IMR-90 (cell line): ENCODE measurements at places on chromosomes 3 and 15. TPM values are rescaled to one million over a fixed set of nuclear protein-coding genes. Genes with fewer than 3 reads are reported as not detected.

DNA sequence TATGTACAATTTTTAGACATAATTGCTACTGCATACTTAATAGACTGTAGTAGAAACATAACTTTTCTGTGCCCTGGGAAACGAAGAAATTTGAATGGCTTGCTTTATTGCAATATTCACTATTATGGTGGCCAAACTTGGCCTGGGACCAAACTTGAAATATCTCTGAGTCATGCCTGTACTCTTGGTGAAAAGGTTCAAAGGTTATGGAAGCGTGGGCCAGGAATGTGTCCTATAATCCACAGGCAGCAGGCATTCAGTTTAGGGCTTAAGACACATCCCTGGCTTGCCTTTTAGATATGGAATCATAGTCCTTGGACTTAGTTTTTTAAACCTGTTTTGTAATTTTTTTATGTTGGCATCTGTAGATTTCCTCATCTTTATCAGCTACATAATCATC is 124.3 kb downstream of the LRIG1 start:
- DNase-seq = peak; percentile 85
- no peaks in the 10 kb centered on the region for H3K27me3 ChIP-seq
- H3K27ac ChIP-seq = no peak overlapping the region
- no peak overlapping the region for H3K4me3 ChIP-seq
- peaks cover 3% of the 10 kb centered on the region for H3K4me1 ChIP-seq
- peaks cover 36% of the 10 kb centered on the region for H3K36me3 ChIP-seq

- H3K4me1 ChIP-seq = peaks cover 16% of the 10 kb centered on the region
- no peaks in the 10 kb centered on the region for H3K36me3 ChIP-seq
- H3K27me3 ChIP-seq = no peaks in the 10 kb centered on the region
Measured at GRCh38 chr15:39512643-39513042, 68.2 kb upstream of the THBS1 start.

- no peak overlapping the region for H3K27ac ChIP-seq
- H3K4me3 ChIP-seq = no peak overlapping the region
- DNase-seq = peak; percentile 58
- H3K4me1 ChIP-seq = 0 out of 2 replicates have a peak, but pooled peaks cover 3% of the 10 kb centered on the region
- no peaks in the 10 kb centered on the region for H3K36me3 ChIP-seq
- no peaks in the 10 kb centered on the region for H3K27me3 ChIP-seq
Measured at GRCh38 chr3:79361748-79362378, 405.9 kb downstream of the ROBO1 start.

Gene EPHA3
- 0.18 and 0.28 TPM in 2 replicates for total RNA-seq

Gene SLC27A2
- total RNA-seq = under 0.01 TPM in 1 of 2 replicates, not detected in the other

Gene STAB1
- not detected in 2 replicates for total RNA-seq

GRCh38 chr3:186471771-186472170 is 72.4 kb downstream of the CRYGS start:
- peaks cover 25% of the 10 kb centered on the region for H3K27me3 ChIP-seq
- no peak overlapping the region for H3K4me3 ChIP-seq
- no peak overlapping the region for H3K27ac ChIP-seq
- peaks cover 4% of the 10 kb centered on the region for H3K4me1 ChIP-seq
- H3K36me3 ChIP-seq = no peaks in the 10 kb centered on the region

Gene MAP6D1
- 1.9 and 2.7 TPM in 2 replicates for total RNA-seq

Gene SLC12A8
- 1.9 and 2.2 TPM in 2 replicates for total RNA-seq

GRCh38 chr3:45664578-45664977 is 24.6 kb upstream of the SACM1L start:
- no peak overlapping the region for H3K4me3 ChIP-seq
- H3K4me1 ChIP-seq = peaks cover 33% of the 10 kb centered on the region
- no peaks in the 10 kb centered on the region for H3K27me3 ChIP-seq
- H3K36me3 ChIP-seq = peaks cover 15% of the 10 kb centered on the region
- no peak for DNase-seq
- no peak overlapping the region for H3K27ac ChIP-seq

DNA sequence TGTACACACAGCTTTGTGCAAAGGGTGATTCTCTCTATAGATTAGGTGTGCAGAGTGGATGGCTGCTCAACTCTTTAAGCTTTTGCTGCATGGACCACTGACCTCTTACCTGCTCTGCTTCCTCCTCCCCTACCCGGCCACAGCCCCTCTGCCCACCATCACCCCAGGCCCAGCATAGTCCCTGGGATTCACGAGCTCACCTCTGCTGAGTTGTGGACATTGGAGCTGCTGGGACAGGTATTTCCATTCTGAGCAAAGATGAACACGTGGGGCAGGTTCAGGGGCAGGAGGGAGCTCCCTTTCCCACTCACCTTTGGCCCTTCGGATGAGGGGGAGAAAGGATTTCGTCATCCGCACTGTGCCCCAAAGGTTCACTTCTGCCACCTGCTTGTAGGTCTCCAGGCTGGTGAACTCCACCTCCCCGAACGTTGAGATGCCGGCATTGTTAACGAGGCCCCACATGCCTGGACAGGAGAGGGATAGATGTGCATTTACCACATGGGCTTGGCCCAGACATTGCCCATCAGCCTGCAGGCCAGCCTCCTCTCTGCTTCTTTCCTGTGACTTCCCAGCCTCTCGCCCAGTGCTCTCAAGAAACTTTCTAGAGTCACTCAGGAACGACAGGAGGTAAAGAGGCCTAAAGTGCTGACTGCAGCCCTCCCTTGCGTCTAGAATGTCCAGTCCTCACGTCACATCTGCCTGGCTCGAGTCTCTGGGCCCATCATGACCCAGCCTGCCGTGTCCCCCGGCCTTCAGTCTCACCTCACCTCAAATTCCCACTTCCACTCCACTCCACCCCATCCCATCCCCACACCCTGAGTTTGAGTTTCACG is 41.6 kb downstream of the BDH1 start:
- no peaks in the 10 kb centered on the region; the same call in 1 of the 2 replicates for H3K36me3 ChIP-seq
- peaks cover 9% of the 10 kb centered on the region for H3K4me1 ChIP-seq
- H3K27me3 ChIP-seq = no peaks in the 10 kb centered on the region
- DNase-seq = no peak

DNA sequence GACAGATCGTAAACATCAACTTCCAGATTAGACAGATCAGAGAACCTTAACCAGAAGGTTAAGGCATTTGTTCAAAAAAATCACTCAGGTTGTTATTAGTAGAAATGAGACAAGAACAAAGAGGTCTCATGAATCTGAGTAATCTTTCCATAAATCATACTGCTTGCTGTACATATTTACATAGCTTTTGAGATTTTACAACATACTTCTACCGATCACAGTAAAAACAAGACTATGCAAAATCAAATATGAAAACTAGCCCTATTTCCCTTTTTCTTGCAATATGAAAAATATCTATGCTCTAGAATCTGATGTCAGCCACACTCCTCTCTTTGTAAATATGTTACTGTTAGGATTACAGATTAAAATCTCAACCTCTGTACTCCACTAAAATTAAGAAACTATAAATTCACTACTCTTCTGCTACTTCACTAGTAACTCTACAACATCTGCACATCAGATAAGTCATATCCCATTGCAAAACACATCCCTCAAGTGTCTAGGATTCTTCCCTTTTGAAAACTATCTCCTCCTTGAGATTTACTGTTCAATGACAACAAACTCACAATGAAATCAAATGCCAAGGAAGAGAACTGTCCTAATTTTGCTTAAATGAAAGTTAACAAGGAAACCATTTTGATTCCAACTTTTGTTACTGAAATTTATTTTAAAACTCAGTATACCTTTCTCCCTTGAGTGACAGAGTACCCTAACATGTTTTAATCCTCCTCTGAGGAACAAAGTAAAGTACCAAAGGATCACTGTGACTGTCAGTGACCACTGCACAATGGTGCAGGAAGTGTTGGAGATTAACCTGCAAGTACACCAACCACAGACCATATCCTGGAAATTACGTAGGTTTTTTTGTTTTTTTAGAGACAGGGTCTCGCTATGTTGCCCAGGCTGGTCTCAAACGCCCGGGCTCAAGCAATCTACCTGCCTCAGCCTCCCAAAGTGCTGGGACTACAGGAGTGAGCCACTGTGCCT is 12.8 kb downstream of the DCUN1D1 start:
- peaks cover 11% of the 10 kb centered on the region for H3K4me1 ChIP-seq
- DNase-seq = no peak
- peaks cover 2% of the 10 kb centered on the region; the same call in 1 of the 2 replicates for H3K36me3 ChIP-seq
